HFF-Myc (cell line): ENCODE measurements at places on chromosomes 16 and 17.

DNA sequence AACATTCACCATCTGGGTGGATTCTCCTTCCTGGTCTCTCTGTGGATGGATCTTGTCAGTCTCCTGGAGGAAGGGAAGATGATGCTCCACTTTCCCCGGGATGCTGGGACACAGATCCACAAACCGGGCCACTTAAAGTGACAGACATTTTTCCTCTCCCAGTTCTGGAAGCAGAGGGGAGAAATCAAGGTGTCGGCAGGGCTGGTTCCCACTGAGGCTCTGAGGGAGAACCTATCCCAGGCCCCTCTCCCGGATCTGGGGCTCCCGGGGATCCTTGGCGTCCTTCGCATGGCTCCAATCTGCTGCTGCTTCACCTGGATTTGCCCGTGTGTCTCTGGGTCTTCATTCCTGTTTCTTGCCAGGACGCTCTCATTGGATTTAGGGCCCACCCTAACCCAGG is 263.1 kb upstream of the TNRC6C start:
- DNase-seq: no peak

DNA sequence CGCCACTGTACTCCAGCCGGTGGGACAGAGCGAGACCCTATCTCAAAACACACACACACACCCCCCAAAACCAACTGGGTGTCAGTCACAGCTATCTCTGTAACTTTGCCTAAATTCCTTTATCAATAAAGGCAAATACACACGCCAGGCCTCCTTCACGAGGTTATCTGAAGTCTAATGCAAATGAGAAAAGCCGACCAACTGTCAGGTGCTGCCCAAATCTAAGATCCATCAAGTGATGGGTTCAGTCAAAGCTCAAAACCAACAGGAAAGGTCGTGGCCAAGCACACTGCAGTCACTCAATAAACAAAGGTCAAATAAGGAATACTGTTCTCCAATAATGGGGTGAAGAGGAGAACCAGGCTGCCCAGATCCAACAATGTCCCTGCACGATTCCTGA is 1.1 kb downstream of the ANKFY1 start:
- DNase-seq: no peak

- DNase-seq: no peak
Measured at GRCh38 chr17:43756201-43756600, 2.4 kb downstream of the SOST start.

DNA sequence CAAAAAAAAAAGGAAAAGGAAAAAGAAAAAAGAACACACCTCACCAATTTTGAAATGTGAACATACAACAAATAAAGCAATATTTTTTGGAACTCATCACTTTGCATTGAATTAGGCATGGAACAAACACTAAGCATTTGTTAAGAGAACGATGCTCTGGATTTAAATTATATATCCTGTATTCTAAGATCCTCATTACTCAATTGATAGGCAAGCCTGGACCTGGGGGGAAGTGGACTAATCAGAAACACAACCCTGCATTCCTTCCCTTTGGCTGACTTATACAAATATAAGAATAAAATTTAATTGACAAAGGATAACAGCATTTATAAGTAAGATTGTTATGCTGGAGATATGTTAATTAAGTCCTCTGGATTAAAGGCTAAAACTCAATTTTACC is 2.2 kb downstream of the GJC1 start:
- DNase-seq: no peak

GRCh38 chr16:77250400-77250799 is 51.2 kb downstream of the SYCE1L start:
- DNase-seq: no peak

DNA sequence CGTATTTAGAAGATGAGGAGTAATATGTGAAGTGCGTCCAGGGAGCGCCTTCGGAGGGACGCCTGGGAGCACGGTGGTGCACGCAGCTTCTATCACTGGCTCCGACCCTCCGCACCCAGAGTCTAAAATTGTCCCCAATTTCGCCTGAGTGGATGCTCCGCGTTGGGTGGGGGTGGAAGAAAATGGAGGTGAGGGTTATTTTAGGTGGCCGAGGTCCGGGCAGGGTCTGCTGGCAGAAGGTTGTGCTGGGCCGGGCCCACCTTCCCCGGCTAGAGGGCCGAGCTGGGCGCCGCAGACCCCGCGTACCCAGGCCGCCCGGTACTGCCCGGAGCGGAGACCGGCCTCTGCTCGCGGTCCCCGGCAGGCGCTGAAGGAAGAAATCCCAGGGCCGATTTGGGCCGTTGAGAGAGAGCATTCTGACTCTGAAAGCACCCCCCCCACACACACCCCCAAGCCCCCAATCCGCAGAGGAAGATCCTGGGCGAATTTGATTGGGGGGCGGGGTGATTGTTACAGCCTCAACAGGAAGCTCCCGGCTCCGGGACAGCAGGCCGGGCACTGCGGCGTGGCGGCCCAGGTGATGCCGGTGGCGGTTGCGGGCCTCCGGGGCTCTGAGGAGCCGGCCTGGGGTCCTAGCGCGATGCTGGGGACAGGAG is 3.0 kb downstream of the BAHCC1 start:
- DNase-seq: no peak

GRCh38 chr17:50360486-50361115 is 12.4 kb downstream of the MRPL27 start:
- no peak for DNase-seq

DNA sequence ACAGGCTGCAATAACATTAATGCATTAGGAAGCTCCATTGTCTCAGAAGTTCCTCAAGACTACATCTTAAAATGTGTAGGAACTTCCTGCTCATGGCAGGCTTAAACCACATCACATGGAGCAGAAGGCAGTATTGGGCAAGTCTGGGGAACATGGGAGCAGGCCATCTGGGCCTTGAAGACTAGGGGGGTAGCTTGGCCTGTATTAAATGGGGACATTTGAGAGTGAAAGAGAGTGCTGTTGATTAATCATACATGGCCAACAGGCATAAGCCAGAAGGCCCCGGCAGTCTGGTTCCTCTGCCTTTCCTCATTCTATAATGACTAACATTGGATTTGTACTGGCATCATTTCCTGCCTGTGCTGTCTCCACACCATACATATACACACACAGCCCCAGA is 25.2 kb upstream of the SLC5A11 start:
- DNase-seq: no peak

DNA sequence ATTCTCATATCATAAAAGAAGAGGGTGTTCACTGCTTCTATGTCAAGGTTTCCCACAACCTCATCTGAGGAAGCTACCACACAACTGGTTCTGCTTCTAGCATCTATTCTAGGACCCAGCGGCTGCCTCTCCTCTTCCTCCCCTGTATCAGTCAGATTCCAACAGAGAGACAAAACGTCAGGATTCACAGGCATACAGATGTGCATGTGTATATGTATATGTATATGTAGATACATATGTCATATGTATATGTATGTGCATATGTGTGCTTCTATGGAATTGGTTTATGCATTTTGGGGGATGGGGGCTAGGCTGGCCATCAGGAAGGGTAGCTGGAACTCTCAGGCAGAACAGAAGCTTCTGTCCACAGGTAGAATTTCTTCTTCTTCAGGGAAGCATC is 37.4 kb upstream of the NLRP1 start:
- DNase-seq: no peak

DNA sequence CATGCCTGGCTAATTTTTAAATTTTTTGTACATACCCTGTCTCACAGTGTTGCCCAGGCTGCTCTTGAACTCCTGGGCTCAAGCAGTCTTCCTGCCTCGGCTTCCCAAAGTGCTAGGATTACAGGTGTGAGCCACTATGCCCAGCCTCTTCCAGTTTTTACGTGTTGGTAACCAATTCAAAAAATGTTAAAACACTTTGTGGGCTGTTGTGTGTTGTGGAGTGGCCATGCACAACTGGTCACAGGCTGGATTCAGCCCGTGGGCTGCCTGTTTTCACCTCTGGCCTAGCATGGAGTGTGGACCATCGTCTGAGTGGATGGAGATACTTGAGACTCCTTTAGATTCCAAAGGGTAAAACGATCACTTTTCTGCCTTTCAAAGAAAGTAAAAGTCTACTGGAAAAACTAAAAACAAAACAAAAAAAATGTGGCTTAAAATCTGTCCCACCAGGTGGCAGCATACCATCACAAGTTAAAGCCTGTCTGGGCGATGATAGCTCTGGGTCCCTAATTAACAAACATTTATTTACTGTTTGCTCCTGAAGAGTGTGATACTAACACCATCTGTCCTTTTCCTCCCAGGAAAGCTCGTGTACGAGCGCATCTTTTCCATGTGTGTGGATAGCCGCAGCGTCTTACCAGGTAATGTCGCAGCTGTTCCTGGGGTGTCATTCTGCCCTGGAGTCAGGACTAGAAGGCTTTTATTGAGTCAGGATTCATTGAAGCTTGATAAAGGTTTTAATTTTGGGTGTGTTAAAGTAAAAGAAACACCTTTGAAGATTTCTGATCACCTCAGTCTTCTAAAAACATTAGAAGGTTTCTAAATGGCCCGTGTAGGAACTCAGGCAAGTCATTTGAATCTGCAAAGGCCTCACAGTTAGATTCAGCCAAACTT is 45.8 kb downstream of the VPS35L start:
- DNase-seq: no peak

DNA sequence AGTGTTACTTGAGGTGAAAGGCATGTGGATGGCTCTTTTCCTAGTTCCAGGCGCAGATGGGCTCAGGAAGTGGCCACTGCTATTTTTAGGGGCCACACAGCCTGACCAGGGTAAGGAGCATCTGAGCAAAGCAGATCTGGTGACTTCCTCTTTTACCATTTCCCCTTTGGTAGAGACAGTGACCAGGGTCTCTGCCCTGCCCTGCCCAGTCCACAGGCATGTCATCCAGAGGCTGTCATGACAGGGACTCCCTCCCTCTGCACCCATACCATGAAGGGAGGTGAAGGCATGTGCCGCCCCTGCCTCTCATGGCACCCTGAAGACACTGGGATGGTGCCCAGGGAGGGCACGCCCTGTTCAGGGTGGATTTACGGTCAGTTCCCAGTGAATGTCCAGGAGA is 2.2 kb downstream of the PLA2G15 start:
- no peak for DNase-seq

DNA sequence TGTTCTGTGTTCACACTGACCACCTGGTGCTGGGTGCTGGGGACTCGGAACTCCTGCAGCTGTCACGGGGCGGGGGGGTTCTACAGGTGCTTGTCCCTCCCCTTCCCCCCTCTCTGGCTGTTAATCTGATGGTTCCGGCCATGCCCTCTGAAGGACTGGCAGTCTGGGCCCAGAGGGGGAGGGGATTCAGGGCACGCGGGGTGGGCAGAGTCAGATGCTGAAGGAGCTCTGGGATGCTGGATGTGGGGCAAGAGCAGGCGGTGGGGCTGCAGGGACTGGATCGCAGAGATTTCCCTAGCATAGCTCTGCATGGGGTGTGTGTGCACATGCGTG is 5.4 kb upstream of the TBX21 start:
- no peak for DNase-seq

- DNase-seq: peak; percentile 48
Measured at GRCh38 chr16:88737298-88738150, 31.2 kb downstream of the CTU2 start.

DNA sequence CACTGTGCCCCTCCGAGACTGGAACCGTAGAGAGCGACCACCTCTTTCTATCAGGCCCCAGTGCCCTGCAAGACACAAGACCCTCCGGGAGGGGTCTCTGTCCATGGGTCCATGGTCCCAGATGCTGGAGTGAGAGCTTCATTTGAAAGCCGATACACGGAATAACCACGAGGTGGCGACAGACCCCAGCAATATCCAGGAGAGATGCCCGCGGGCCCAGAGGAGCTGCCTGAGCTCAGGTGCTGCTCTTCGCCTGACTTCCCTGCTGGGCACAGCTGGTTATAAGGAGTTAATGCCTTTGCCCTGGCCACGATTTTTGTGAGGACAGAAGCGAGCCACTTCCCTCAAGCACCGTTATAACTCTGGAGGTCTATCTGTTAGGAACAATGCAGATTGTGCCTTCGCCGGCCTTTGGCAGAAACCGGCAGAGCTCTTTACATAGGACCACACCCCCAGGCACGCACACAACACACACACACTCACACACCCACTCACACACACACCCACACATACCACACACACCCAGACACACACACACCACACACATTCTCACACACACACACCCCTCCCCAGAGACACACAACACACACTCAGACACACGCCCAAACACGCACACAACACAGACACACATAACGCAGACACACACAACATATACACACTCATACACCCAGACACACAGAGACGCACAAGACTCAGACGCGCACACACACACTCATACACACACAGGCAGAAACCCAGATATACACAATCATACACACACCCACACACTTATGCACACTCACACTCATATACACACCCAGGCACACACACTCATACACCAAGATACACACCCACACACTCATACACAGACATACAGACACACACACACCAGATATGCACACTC is 436.4 kb downstream of the SOX9 start:
- DNase-seq: peak; percentile 25

GRCh38 chr17:36204724-36205500 is 6.0 kb upstream of the CCL4L2 start:
- no peak for DNase-seq
